ENCODE measurements at places on chromosomes 3 and 15.

DNA sequence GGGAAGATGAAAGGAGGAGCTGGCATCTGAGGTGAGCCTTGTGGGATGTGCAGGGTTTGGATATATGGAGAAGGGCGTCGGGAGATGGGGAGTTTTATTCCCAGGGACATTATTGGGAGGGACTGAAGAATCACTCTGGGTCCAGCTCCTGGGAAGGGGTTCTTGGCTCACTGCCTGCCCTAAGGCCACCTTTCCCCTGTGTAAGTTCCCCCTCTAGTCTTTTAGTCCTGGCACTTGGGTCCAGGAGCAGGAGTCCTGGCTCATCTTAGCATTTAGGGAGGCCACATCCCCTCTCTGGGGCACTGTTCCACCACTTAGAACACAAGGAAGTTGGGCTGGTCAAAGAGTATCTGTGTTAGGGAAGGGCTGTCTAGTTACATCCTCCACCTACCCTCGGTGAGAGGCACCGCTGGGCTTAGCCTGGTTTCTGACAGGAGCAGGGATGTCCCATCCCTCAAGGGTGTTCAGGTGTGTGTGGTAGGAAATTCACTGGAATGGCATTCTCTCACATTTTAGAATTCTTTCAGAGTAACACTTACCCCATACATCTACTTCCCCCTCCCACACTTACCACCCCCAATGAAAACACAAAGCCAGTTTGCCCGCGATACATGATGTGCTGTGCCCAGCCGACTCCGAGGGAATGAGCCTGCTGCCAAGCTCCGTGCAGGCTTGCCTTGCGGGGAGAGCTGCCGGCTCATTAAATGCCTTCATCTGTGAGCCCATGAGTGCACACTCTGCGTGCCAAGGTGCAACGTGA lies 86.7 kb downstream of the FAM43A start:
- no peak for DNase-seq

DNA sequence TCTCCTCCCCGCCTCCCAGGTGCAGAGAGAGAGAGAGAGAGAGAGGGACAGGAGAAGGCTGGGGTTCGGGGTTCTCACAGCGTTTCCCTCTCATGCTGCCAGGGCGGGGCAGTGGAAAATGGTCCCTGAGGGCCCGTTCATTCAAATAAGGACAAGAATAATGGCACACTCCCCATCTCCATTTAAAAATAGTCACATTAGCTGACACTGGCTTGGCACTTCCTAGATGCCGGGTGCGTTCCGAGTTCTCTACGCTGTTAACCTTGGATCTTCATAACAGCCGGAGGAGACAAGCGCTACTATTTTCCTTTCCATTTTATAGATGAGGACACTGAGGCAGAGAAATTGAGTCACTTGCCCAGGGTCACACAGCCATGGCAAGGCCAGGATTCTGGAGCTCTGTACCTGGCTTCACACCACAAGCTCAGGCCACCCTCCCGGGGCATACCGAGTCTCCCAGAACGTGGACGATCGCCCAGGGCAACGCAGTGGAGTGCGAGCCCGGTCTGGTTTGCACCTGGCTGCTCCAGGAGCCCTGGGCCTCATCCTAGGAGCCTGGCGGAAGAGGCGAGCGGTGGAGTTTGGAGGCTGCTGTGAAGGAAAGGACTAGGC lies 608 bp upstream of the SLC6A6 start:
- DNase-seq = no peak

DNA sequence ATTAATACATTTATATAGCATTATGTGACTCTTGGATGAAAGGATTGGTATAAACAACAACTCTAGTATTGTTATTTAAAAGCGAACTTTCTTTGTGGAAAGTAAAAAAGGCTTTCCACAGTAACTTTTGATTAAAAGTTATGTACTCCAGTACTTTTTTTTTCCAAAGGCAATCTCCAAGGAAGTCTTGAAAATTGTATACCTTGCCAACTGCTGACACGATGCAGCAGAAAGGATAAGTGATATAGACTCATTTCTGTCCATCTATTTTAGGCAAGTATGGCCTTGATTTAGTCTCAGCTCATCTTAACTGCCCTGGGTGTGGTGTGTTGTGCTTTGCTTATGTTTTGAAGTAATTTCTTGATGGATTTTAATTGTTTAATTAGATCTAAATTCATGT lies 79.7 kb downstream of the OTOL1 start:
- DNase-seq = no peak

- DNase-seq = no peak
Observed at GRCh38 chr3:153162513-153163392, 727 bp downstream of the RAP2B start.

DNA sequence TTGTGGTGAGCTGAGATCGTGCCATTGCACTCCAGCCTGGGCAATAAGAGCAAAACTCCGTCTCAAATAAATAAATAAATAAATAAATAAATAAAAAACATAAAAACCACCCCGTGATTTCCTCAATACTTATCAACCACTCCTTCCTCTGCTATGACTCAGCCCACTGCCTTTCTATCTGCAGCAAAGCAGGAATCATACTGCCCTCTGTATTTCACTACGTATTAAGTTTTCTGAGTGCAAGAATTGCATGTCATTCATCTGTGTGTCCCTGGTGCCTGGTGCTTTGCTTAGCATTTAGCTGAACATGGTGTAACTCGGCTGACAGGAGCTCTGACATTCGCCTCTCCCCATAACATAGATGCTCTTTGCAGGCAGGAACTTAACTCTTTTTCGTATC lies 7.1 kb downstream of the LSG1 start:
- no peak for DNase-seq

DNA sequence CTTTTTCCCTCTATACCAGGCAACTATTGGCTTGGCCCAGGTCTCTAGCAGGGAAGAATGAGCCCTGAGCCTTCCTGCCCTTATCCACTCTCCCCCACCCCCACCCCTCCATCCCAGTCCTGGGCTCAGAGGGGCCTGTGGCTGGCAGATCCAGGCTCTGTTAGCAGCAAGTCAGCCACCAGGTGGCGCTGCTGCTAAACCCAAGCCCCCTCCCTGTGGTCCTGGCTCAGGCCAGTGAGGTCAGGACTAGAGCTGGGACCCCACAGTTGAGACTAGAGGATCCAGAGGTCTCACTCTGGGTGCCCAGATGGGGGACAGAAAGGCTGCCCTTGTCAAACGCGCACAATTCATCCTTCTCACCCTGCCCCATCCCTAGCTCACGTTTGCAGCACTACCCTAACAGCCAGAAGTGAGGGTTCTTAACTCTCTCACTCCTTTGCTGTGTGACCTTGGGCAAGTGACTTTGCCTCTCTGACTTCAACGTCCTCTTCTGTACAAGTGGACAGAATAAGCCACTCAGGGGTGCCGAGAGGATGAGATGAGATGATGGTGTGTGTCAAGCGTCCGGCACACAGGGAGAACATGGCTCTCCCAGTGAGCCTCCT lies 46.8 kb upstream of the SLC6A1 start:
- DNase-seq = no peak

DNA sequence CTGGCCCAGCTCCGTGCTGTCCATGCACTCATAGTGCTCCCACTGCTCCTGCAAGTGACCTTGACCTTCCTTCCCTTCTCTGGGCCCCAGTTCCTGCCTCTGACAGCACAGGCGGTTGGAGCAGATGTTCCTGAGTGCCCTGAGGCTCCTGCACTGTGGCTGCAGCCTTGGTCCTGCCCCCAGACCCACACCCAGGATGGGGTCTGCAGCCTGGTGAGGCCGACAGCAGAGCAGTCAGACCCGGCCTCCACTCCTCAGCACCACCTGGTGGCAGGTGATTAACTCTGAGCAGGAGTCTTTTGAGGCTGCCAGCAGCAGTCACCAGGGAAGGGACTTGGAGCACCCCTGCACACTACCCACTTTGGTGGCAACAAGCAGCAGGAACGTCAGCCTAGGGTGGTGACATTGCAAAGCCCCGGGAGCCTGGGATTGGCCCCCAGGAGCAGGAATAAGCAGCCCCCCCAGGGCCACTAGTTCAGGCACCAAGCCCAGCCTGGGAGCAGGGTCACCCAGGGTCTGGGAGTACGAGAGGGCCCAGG lies 64.6 kb downstream of the CYP11A1 start:
- no peak for DNase-seq

DNA sequence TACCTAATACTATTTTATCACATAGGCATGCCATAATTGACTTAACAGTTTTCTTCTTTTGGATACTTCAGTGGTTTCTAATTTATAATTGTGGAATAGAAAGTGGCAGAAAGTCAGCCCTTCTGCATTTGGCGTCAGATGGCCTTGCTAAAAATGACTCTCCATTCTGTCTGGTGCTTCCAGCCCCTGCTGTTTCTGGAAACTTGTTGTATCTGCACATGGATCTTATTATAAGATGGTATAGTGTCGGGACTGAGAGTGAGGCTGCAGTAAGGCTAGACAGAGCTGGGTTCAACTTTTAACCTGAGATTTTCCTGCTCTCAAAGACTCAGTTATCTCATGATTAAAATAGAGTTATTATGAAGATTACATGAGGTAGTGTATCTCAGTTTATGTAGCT lies 74.8 kb upstream of the WDR72 start:
- DNase-seq = no peak

DNA sequence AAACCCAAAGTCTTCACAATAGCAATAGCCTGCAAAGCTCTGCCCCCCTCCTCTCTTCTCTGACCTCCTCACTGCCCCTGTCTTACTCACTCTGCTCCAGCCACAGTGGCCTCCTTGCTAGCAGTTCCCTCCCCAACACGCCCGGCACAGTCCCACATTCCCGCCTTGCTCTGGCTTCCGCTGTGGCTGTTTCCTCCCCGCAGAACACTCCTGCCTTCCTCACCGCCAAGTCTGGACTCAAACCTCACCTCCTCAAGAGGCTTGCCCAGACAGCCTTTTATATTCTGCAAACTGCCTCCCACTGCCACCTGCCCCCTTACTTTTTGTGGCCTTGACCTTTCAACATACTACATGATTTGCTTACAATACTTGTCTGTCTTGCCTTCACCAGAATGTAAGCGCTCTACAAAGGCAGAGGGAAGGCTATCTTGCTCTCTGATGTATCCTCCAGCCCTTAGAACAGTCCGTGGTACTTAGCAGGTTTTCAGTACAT lies 406 bp upstream of the MPI start:
- DNase-seq = no peak

GRCh38 chr3:178699810-178700209 lies 163.6 kb downstream of the KCNMB2 start:
- DNase-seq = no peak

- no peak for DNase-seq
Observed at GRCh38 chr15:101568309-101568708, 78.8 kb upstream of the PCSK6 start.

- no peak for DNase-seq
Observed at GRCh38 chr3:152219216-152219615, 49.5 kb upstream of the MBNL1 start.

DNA sequence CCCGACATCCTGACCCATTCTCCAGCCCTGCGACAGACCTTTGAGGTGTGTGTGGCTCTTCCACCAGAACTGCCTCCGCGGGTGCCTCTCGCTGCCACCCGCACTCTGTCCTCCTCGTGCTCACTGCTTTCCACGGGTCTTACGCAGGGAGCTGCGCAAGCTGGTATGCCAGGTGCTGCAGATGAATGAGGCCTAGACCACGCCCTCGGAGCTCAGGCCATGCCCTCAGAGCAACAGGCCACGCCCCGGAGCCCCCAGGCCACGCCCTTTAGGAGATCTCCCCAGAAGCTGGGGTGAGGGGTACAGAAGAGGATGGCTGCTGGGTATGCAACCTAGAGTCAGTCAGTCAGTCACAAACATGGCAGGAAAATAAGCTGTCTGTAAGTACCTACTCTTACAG lies 300.3 kb downstream of the GABRG3 start:
- no peak for DNase-seq

GRCh38 chr3:52196977-52197376 lies 983 bp upstream of the ALAS1 start:
- no peak for DNase-seq

GRCh38 chr15:55853134-55853533 lies 110.2 kb upstream of the PRTG start:
- no peak for DNase-seq

- DNase-seq = no peak
Observed at GRCh38 chr3:158419820-158420653, 151.0 kb upstream of the MLF1 start.

DNA sequence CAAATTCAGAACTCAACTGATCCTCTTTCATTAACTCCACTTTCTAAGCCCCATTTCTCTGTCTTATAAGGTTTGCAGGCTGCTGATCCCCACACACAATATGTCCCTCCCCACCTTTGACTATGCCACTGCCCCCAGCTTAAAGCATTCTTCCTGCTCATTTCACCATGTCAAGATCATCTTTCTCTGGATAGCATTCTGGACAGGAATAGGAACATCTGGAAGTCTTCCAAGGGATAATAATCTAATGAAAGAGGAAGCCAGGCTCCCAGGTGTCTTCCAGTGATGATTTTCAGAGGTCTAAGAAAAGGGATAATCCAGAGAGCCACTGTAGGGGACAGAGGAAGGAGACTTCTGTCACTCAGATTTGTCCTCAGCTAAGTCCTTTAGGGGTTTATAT lies 54.6 kb upstream of the GALNT15 start:
- DNase-seq = no peak

- no peak for DNase-seq
Observed at GRCh38 chr3:40328374-40328773, 18.9 kb downstream of the EIF1B start.

GRCh38 chr3:33461097-33461496 lies 20.9 kb upstream of the UBP1 start:
- DNase-seq = no peak

- DNase-seq = no peak
Observed at GRCh38 chr15:83652626-83653204, 1.2 kb upstream of the ADAMTSL3 start.

GRCh38 chr3:10556312-10556711 lies 50.9 kb upstream of the ATP2B2 start:
- no peak for DNase-seq

- no peak for DNase-seq
Observed at GRCh38 chr15:75666823-75667501, 19.2 kb downstream of the SNX33 start.

DNA sequence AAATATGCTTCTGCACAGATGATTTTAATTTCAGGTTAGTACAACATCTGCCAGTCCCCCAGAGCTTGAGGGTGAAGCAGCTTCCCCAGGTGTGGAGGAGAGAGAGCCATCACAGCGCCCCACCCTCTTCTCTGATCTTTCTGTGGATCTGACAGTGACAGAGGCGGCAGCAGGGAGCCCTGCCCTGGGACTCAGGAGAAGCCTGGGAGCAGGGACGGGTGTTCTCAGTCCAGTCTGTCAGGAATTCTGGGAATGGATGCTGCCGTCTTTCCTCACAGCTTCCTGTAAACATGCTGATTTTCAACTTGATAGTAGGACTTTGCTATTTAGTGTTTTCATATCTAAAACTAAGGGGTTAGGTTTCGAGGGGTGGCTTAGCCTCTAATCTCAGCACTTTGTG lies 11.4 kb upstream of the RAB8B start:
- no peak for DNase-seq
